GM13977 (cell line): ENCODE measurements at places on chromosomes 4 and X.

- DNase-seq, result no peak
Measured at GRCh38 chrX:146863566-146863965, 49.0 kb upstream of the CXorf51A start.

DNA sequence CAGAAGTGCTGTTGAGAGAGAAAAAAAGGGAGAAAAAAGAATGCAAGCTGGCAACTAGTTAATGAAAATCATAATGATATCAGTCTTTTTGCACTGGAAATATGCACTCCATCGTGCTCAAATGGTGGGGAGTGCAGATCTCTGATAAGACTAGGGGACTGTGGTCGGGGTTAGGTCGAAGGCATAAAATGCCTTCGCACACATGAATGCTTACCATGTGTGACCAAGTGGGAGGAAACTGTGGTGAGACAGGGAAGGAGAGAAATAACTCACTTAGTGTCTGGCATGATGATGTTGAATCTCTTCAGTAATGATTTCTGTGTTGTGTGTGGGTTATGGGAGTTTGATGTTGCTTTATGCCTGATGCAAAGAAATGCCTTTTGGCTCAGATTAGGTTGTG is 358.9 kb downstream of the FBXO8 start:
- no peak for DNase-seq

- no peak for DNase-seq
Measured at GRCh38 chrX:119784747-119785446, 6.5 kb downstream of the RPL39 start.

GRCh38 chr4:19278665-19279064 is 973.0 kb upstream of the SLIT2 start:
- DNase-seq, result no peak

DNA sequence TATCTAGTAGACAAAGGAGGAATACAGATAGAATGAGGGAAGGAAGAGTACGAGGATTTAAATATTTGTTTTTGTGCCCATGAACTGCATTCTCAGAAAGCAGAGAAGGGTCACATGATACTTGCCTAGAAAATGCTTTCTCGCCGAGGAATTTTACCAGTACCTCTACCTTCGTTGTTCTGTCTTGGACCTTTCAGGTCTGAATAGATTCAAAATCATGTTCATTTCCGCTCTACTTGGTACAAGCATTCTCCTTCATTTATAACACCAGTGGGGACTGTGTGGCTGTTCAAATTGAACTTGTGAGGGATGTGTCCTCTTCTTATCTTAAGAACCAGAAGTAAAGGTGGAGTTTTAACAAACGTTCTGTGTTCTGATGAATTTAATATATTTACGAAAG is 1.9 kb downstream of the USP38 start:
- no peak for DNase-seq

DNA sequence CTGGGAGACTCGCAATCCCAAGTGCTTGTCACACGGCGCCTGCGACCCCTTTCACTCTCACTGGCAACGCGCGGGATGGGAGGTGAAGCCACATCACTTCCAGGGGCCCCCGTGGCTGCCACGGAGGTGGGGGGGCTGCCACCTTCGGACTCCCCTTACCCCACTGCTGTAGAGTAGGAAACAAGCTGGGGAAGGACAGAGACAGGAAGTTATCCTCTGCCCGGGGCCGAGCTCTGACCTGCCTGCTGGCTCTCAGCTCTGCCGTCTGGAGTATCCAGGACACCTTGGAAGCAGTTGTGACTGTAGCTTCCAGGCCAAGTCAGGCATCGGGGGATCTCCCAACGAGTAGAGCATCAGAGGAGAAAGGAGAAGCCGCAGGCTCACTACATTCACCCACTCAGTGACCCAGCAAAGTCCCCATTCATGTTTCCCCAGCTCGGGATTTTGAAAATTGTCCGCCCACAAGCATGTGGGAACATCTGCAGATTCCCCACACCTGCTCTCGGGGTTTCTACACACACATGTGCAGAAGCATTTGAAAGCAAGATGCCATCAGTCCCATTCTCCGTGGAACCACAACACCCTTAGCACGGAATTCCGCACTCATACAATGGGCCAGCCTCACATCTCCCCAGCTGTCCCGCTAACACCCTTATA is 10.8 kb downstream of the PDZD4 start:
- DNase-seq, result no peak

DNA sequence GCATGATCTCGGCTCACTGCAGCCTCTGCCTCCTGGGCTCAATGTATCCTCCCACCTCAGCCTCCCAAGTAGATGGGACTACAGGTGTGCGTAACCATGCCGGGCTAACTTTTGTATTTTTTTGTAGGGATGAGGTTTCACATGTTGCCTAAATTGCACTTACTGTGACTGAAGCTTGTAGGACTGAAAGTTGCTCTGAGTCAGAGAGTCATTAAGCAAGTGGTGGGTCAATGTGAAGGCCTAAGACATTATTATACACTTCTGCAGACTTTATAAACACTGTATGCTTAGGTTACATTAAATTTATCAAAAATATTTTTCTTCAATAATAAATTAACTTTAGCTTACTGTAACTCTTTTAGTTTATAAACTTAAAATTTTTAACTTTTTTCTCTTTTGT is 170.2 kb downstream of the FAT4 start:
- DNase-seq, result no peak

DNA sequence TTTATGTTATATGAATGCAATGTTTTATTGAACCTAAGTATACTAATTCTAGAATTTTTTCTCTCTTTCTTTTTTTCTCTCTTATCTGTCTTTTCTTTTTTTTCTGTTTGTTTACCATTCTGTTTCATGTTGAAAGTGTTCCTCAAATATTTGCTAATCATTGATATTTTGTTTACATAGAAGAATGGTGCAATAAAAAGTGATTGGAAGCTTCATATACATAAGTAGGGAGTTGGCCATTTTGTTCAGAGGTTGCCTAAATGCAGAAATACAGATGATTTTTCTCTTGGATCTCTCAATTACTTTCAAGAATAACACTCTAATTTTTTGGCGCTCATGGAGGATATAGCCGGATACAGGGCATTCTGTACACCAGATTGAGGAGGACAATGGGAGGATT is 5.7 kb upstream of the SERTM2 start:
- no peak for DNase-seq

- DNase-seq, result no peak
Measured at GRCh38 chr4:153244969-153245368, 40.7 kb downstream of the TRIM2 start.

DNA sequence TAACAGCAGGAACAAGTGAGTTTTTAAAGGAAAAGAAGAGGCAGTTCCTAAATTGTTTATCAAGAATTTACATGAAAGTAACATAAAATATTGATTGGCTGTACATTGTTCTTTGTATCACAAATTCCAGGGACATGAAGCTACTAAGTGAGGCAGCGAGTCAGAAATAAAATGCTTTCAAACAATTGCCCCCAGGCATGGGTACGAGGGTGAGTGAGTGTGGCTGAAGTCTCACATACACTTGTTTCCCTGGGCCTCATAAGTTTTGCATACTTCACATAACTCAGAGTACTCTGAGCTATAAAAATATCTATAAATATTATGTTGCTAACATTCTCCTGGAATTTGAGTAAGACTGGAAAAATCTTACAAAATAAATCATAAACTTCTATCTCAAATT is 511.6 kb upstream of the PRKX start:
- DNase-seq, result no peak

GRCh38 chr4:951186-951585 is 18.9 kb downstream of the TMEM175 start:
- DNase-seq, result no peak

DNA sequence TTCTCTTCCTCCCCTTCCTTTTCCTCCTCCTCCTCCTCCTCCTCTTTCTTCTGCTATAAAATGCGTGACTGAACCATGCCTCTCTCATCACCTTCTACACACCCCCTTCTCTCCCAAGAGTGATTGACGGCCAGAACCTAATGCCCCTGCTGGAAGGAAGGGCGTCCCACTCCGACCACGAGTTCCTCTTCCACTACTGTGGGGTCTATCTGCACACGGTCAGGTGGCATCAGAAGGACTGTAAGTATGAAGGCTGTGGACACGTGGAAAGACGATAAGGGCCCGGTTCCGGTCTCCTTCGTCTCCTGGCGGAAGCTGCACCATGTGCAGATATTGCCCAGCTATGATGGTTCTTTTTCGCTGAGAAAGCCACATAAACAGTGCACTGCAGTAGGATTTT is 12.1 kb upstream of the ARSF start:
- DNase-seq, result no peak

DNA sequence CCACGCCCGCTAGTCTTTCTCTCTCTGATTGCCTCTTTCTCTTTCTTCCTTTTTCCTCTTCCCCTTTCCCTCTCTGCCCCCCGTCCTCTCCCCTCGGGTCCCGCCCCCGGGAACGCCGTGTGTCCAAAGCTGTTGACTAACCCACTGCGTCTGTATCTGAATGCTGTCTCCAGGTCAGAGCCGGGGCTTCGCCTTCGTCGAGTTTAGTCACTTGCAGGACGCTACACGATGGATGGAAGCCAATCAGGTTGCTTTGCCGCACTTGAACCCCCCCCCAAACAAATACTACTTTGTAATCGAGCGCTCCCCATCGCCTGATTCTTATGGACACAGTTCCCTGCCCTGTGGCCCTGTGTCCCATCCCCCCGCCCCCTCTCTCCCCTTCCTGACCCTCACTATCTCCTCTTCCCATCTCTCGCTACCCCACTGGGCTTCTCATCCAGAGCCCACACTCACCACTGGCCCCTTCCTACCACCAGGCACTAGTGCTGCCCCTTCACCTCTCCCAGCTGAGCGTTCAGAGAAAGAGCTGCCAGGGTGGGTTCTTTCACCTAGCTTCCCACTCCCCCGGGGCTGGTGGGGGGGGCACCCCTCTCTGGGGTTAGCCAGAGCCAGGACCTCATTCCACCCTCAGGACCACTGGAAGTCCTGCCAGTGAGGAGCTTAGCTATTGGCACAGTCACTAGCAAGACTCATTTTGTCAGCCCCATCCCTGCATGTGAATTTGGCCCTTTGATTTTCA is 18.6 kb upstream of the UBA1 start:
- no peak for DNase-seq

DNA sequence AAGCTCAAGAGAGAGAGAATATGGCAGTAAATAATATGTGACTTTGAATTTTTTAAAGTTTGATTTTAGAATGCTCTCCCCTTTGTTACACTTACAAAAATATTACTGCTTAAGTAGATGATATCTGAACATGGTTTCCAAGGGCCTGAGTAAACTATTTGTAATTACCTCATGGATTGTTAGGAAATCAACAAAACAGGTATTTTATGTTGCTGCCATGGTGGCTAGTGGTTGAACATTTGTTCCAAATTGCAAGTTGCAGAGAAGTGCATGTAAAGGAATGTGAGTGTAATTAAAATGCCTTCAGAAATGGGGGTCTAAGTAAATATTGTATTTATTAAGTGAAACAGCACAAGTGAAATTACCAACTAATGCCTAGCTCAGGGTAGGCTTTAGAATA is 27.6 kb downstream of the SEPTIN11 start:
- DNase-seq, result no peak

DNA sequence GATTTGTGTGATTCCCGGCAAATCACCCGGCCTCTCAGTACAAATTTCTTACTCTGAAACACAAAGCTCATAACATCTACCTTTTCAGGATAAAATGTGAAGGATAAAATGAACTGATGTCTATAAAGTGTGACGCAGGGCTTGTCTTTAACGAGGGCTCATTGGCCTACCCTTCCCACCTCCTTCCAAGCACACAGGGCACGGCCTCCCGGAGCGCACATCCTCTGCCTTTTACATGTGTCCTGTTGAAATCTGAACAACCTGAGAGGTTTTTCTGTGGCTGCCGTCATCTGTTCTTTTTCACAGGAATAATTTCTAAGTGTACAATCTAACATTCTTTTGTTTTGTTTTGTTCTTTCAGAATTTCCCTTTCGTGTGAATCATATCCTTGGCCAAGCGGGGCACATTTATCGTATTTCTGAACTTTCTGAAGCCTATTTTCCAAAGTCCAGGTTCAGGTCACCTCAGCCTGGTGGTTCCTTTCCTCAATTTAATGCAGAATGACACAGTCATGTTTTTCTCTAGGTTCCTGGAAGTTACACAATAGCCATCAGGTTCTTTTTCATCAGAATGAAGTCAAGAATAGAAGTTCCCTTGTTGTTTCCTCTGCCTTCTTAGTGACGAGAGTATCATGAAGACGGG is 53.1 kb upstream of the SPRY1 start:
- DNase-seq, result no peak

- DNase-seq, result no peak
Measured at GRCh38 chr4:185015108-185015507, 3.2 kb upstream of the HELT start.
